HFFc6 (cell line): ENCODE measurements at places on chromosomes 1 and 21. TPM values are rescaled to one million over a fixed set of nuclear protein-coding genes. Genes with fewer than 3 reads are reported as not detected.

GRCh38 chr1:60891765-60892164 lies 190.6 kb upstream of the NFIA start:
- no peak for DNase-seq

DNA sequence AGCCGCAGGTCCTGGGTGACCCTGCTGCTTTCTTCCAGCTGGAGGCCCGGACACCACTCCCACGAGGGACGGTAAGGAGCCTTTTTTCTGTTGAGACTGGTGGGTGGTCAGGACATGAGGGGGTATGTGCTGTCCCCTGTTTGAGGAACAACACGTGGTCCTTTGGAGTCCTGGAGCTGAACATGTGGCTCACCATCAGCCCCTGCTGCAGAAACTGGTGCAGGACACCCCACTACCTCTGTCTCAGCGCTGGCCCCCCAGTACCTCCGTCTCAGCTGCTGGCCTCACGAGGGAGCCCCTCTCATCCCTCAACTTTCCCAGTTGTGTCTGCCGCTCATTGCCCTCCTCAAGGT lies 34.7 kb downstream of the SLC19A1 start:
- no peak for DNase-seq

- no peak for DNase-seq
Observed at GRCh38 chr21:28856588-28857250, 136.0 kb downstream of the LTN1 start.

DNA sequence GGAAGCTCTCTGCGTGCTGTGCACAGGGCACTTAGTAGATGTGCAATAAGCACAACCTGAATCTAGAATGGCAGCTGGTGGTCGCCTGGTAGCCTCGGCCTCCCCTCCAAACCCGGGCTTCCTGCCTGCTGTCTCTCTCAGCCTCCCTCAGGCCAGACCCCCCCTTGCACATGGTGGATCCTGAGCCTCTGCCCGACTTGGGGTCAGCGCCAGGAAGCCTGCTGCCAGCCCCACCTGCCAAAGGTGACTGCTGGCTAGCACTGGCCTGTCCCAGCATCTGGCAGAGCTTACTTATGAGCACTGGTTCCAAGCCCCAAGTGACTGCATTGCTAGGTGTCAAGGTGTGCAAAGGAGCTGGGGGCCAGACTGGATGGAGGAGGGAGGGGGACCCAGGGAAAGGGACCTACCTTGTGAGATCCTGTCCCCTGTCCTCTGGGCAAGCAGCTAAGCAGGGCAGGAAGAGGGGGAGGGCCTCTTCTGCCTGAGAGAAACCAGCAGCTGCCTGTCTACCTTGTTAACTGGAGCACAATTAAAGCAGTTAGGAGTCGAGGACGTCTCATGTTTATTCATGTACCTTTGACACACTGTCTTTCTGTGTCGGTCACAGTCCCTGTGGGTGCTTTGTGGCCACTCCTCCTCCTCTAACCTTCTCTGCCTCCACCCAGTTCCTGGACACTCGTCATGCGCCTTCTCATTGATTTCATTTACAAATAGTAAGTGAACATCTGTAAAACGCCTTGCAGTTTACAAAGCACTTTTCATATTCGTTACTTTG lies 100.9 kb downstream of the DDX20 start:
- DNase-seq: no peak

DNA sequence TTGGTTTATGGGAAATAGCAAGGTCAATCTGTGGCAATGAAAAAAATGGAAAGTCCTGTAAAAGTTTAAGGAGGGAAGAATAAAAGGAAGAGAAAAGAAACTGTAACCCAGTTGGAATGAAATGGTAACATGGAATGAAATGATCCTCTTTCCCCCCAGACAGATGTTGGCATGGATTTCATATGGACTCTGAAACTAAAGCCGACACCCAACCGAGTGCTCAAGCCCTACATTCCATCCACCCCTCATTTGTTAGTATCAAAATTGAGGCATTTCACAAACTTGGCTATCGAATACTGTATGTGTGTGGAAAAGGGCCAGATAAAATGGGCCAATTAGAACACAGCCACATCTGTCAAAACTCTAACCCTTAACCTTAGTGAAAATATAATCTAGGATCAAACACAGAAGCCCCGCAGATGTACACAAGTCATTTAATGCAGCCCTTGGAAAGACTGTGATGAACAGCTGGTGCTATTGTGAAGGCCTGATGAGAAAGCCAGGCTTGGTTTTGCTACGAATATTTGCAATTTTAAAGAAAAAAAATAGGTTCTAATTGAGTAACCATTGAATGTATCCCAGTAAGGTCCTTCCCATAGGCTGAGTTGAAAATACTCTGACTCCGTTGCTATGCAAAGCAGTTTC lies 72.6 kb upstream of the RGL1 start:
- no peak for DNase-seq

DNA sequence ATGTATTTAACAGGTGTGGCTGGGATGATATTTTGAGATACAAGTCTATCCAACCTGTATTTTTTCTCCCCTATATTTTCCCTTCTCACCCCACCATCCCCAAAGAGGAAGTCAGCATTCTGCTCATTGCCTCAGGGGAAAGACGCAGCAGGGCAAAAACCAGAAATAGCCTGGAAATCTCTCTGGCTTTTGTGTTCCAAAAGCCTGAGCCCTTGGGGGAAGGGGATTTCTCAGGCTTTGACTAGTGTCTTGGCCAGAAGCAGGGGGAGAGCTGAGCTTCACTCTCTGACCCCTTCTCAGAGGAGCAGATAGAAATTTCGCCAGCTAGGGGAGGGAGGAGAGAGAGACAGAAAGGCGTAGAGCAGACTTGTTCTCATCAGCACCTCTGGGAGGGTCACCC lies 244.7 kb downstream of the RRAGC start:
- no peak for DNase-seq

- DNase-seq: no peak
Observed at GRCh38 chr1:222095606-222096475, 354.0 kb upstream of the DUSP10 start.

GRCh38 chr1:93715529-93716126 lies 34.0 kb upstream of the BCAR3 start:
- DNase-seq: no peak

DNA sequence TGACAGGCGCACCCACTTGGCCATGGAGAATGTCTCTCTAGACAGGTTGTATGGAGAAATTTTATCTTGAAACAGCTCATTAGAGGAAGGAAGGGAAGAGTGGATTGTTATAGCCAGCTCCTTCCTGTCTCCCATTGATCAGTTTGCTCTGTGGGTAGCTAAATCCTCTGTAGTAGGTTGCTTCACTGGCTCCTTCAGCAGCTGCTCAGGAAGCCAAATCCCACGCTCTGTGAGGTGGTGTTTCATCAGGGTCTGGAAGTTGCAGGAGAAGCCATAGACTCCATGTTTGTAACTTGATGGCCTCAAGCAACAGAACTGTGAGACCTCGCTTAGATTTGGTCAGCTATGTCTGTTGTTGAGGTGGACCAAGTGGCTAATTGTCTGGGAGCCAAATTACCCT lies 6.8 kb upstream of the NFYC start:
- no peak for DNase-seq

DNA sequence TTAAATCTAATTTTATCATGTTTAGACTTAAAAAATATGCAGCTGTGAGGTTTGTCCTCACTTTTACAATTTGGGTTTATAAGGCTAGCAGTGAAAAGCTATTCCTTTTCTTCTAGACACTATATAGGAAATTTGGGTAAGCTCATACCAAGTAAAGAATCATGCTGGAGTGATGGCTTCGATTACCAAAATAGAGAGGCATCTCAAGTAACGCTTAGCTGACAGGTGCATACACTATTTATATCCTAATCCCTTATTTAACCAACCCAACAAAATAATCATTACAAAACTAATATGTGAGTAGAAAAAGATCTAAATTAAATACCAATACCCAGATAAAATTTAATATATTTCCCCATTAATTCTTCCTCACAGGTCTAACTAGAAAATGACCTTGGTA lies 193.2 kb downstream of the LHX8 start:
- no peak for DNase-seq

DNA sequence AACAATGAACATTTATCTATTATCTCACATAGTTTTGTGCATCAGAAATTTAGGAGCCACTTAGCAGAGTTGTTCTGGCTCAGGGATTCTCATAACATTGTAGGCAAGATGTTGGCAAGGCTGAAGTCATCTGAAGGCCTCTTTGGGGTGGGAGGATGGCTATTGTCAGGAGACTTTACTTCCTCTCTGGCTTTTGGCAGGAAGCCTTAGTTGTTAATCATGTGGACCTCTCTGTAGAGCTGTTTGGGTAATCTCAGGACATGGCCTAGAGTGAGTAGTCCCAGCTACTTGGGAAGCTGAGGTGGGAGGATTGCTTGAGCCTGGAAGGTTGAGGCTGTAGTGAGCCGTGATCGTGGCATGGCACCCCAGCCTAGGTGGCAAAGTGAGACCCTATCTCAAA lies 40.2 kb downstream of the RASAL2 start:
- peak; percentile 73 for DNase-seq

GRCh38 chr1:30145723-30146303 lies 577.6 kb downstream of the MATN1 start:
- no peak for DNase-seq

DNA sequence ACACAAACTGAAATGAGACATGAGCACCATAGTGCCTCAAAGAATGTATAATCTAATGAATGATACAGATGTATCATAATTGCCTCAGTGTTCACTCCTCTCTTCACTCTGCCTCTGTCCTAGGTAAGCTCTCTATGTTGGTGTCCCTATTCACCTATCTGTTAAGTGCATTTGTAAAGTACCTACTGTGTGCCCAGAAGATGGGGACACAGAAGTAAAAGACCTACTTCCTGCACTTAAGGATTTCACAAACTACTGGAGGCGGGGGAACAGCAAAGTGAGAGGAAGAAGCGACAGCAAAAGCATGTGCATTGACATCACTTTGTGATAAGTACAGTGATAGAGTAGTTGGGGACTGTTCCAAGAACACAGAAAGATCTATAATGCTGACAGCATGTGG lies 18.1 kb downstream of the RD3 start:
- DNase-seq: no peak

DNA sequence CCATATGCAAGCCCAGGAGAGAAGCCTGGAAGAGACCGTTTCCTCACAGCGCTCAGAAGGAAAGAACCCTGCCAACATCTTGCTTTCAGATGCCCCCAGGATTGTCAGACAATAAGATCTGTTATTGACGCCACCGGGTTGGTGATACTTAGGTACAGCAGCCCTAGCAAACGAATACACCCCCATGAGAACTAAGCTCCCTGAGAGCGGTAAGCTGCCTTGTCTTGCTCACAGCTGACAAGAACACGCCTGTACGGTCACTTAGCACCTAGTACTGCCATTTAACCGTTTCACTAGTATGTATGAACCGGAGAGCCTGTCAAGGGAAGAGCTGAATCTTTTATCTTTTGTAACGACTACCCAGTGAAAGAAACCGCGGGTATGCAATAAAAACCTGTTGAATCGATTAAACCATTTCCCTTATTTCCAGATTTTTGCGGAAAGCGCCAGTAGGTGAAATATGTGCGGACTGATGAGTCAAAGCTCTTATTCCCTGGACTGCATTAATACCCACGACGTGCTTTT lies 619 bp upstream of the ZBTB8B start:
- DNase-seq: no peak

DNA sequence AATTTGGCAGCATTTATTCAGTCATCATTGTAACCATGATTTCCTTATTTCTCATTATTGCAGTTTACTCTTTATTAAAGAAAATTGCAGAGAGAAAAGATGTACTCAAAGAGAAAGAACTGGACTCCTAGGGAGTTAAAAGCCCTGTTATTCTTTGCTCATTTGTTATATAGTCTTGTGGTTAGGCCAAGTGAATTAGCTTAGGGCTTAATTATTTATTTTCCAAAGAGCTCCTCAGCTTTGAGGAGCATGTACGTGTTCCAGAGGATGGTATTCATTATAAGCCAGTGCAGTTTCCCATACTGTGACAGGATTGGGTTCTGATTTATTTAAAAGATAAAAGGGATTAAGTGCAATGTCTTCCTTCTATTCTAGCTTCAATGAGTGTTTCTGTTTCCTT lies 86.4 kb downstream of the GPR161 start:
- no peak for DNase-seq

GRCh38 chr1:162954824-162955223 lies 93.8 kb upstream of the CCDC190 start:
- no peak for DNase-seq

DNA sequence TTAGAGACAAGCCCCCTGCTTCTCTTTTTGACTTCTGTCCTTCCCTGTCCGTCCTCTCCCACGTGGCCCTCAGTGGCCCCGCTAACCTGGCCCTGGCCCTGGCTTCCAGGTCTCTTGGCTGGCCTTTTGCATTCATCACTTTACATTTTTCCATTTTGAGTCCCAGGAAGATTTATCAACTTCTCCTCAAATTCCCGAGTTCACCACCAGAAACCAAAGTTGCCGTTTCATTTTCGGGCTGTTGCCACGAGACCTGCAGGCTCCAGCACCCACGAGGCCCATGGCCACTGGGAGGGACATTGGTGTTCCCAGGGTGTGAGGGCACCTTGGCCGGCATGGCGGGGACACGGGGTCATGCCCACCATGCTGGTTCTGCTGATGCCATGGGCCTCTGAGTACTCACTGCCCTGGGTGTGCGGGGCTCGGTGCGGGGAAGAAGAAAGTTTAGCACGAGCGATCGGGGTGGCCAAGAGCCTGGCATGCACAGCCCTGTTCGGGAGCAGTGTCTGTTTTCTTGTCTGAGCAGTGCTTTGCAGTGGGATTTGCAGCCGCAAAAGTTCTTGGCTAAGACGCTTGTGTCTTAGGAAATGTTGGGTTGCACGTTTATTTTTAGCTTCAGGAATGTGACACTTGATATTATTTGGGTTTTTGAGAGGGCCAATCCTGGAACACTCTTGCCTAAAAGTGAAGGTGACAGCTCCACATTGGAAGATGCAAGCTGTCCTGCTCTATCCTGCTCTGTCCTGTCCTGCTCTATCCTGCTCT lies 40.4 kb upstream of the ADARB1 start:
- DNase-seq: no peak

DNA sequence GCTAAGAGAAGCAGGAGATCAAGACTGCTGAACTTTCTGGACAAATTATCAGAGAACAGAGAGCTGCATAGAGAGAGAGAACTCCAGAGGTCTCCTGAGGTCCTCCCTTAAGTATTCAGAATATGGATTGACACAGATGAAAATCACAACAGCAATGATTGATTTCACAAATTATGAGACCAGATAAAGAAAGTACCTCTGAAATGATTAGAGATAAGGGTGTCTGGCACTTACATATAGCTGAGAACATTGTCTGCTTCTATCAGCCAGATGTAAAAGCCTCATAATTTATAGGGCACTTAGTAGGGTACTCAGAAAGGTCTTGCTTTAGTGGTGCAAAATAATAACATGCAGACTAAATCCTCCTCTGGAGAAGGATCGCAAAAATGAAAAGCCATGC lies 1301.8 kb downstream of the BRINP3 start:
- DNase-seq: no peak

GRCh38 chr1:185377831-185378230 lies 60.8 kb upstream of the IVNS1ABP start:
- no peak for DNase-seq

The USP48 gene
- total RNA-seq: 49.2 and 51.9 TPM in 2 replicates

The NEGR1 gene
- total RNA-seq: 59.3 to 77.4 TPM (median 64.5 TPM) in 3 replicates

The LHX8 gene
- not detected in 3 replicates for total RNA-seq
